Stimulated activated CD8-positive, alpha-beta memory T cell treated with anti-CD3 and anti-CD28 coated beads, Interleukin-12 subunit alpha, Interleukin-12 subunit beta, amount 100 ng/mL, for 4 hours (primary cell): ENCODE measurements at places on chromosomes 12 and 14.

GRCh38 chr12:59401862-59402261 lies 194.0 kb upstream of the SLC16A7 start:
- DNase-seq = no peak

- DNase-seq = no peak
Measured at GRCh38 chr12:47824198-47824597, 4.5 kb upstream of the HDAC7 start.

DNA sequence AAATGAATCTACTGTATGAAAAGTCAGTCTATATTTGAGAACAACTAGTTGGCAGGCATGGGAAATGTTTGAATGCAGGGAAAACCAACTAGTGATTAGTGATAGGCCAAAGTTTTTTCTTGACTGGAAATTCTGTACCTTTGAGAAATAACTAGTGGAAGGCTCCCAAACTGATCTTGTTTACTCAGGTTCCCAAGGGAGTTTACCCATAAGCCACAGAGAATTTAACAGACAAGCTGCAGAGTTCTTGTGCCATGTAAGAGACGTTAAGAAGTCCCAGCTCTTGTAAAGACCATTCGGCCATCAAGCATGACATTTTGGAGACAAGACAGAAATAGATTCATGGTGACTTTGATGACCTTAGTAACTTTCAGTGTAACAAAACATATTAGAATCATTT lies 1882.8 kb upstream of the SEL1L start:
- no peak for DNase-seq

GRCh38 chr12:45050751-45051571 lies at the start of gene DBX2:
TSS of gene DBX2 (minus strand) at chr12:45051099. CDS start at chr12:45050927, 172 bp downstream.
- DNase-seq = no peak

DNA sequence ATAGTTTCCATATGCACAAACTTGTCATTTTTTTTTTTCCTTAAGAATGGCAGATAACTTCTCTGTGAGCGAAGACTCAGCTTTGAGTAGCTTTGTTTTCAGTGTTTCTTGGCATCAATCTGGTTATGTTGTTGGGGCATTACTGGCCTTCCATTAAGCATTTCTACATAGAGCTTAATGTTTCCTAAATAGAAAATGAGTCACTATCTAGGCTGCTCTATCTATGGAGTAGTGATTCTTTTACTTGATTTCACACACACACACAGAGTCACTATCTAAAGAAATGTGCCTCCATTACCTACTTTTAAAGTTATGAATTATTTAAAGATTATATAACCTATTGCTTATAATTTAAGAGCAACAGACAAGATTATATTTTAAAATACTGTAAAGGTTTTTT lies 53.9 kb downstream of the TMEM260 start:
- no peak for DNase-seq

DNA sequence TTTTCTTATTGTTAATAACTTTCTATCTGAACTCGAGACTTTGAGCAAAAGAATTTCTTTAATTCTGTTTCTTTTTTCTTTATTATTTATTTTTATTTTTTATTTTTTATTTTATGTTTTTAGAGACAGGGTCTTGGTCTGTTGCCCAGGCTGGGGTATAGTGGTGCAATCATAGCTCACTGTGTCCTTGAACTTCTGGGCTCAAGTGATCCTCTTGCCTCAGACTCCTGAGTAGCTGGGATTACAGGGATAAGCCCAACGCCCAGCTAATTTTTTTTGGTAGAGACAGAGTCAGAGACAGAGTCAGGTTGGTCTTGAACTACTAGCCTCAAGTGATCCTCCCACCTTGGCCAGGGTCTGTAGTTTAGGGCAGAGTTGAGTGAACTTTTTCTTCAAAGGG lies 18.5 kb downstream of the METAP2 start:
- DNase-seq = no peak

GRCh38 chr14:77343662-77344061 lies 22.8 kb downstream of the GSTZ1 start:
- DNase-seq = no peak

DNA sequence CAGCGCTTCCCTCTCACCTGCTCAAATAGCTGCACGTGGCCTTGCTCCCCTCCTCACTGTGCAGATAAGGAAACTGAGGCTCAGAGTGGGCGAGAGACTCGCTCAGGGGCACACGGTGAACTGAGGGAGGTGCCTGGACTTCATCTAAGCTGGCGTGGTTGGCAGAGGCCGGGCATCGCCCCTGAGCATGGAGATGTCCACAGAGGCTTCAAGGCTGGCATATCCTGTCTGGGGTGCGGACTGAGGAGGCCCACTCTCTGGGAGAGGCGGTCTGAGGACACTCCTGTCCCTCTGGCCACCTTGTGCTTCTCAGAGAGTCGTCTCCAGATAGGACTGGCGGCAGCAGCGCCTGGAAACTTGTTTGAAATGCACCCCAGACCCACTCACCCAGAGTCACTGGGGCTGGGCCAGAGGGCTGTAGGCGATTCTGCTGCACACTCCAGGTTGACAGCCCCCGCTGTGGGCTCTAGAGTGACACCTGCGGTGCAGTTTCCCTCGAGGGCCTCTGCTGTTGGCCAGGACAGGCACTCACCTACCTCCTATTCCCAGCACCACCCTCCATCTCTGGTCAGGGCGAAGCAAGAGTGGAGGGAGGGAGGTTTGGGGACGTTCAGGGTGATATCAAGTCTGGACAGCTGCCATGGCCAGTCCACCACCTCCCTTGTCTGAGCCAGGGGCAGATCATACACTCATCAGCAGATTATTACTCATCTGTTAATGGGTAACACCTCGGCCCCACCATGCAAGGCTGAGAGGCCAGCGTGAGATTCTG lies 11.2 kb upstream of the LBHD2 start:
- DNase-seq = no peak

DNA sequence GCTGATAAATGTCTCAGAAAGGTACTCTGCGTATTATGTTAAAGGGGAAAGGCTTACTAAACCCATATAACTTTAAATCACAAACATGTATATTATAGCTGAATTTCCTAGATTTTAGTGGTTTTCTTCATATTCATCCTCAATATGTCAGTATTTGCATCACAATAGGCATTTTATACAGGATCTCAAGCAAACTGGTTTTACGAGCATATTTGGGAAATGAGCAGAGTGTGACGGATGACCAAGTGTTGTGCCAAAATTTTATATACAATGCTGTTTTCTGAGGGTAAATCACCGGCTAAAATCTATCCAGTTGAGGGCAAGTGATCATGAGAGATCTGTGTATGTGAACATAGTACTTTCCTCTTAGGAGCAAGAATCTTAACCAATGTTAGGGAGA lies 8.4 kb downstream of the CPM start:
- no peak for DNase-seq

- peak; percentile 40 for DNase-seq
Measured at GRCh38 chr12:56629459-56630179, 507 bp downstream of the BAZ2A start.

GRCh38 chr12:70842136-70842535 lies 78.4 kb downstream of the PTPRR start:
- no peak for DNase-seq

- no peak for DNase-seq
Measured at GRCh38 chr14:102966681-102967505, 44.4 kb downstream of the AMN start.

- no peak for DNase-seq
Measured at GRCh38 chr12:10354502-10354901, 35.3 kb downstream of the KLRK1 start.

- no peak for DNase-seq
Measured at GRCh38 chr14:44995770-44996294, 33.8 kb downstream of the TOGARAM1 start.

GRCh38 chr14:54730156-54730961 lies 163.4 kb downstream of the SAMD4A start:
- DNase-seq = no peak

DNA sequence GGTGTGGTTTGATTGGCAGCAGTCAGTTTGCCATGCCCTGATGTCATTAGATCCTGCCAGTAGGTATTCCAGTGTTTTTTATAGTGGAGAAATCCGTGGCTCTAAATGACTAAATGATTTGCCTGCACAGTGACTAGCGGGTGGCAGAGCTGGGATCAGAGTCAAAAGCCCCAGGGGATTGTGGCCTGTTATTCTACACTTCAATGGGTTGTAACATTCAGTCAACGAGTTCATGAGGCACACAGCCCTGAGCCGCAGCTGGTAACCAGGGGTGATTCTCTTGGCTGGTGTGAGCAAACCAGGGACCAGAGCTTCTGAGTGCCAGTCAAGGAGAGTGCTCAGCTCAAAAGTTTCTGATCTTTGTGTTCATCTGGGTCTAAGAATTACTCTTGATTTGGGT lies 1.8 kb downstream of the MYH6 start:
- DNase-seq = no peak

- DNase-seq = no peak
Measured at GRCh38 chr14:30798961-30799360, 75.4 kb upstream of the COCH start.
